ENCODE measurements at places on chromosomes 3 and 15. TPM values are rescaled to one million over a fixed set of nuclear protein-coding genes. Genes with fewer than 3 reads are reported as not detected.

Gene LYSMD2
- 5.1 TPM for polyA plus RNA-seq

Gene CCR8
- polyA plus RNA-seq = not detected

Gene PLA1A
- 6.0 TPM for polyA plus RNA-seq

Gene CCR9
- 0.08 TPM for polyA plus RNA-seq

Gene CPB1
- 0.79 TPM for polyA plus RNA-seq

Gene HDC
- polyA plus RNA-seq = 0.96 TPM

Gene SLC24A5
- 0.30 TPM for polyA plus RNA-seq

Gene ENTPD3
- polyA plus RNA-seq = 2.7 TPM

Gene TRAIP
- 12.5 TPM for polyA plus RNA-seq

Gene PRKAR2A
- 46.9 TPM for polyA plus RNA-seq

Gene FHIT
- 29.9 TPM for polyA plus RNA-seq

Gene IL17RD
- polyA plus RNA-seq = 43.1 TPM

Gene HOMER2
- polyA plus RNA-seq = 35.5 TPM

Gene SERPINI2
- 1.7 TPM for polyA plus RNA-seq

Gene NGRN
- 147 TPM for polyA plus RNA-seq

GRCh38 chr3:195170496-195170895 lies 100.5 kb downstream of the XXYLT1 start:
- DNase-seq = no peak

- DNase-seq = no peak
Observed at GRCh38 chr3:46107682-46108081, 80.4 kb upstream of the XCR1 start.

DNA sequence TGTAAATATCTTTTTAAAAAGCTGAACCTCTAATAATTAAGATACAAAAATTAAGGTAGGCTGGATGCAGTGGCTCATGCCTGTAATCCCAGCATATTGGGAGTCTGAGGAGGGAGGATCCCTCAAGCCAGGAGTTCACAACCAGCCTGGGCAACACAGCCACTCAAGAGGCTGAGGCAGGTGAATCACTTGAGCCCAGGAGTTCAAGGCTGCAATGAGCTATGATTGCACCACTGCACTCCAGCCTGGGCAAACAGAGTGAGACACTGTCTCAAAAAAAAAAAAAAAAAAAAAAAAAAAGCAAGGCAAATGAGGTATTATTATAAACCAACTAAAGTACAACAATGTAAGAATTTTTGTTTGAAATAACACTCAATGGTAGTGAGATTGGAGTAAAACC lies 47.6 kb downstream of the EFHB start:
- DNase-seq = no peak

- no peak for DNase-seq
Observed at GRCh38 chr15:42157981-42158765, 1.7 kb upstream of the PLA2G4F start.

DNA sequence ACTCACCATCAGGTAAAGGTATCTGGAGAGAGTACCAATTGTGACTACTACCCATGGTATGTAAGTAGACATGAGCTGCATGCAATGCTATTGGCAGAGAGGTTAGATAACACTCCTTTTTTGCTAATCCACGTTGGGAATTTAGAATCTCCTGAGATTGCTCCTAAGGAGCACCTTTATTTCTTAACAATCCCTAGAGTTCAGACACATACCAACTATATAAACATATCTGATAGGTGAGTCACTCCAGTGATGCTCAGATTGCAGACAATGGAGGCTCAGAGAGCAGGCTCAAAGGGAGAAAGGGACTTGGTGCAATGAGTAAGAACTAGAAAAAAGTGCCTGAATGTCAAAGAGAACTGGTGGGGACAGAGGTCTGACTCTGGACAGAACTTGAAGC lies 47.0 kb upstream of the LRRFIP2 start:
- DNase-seq = no peak

DNA sequence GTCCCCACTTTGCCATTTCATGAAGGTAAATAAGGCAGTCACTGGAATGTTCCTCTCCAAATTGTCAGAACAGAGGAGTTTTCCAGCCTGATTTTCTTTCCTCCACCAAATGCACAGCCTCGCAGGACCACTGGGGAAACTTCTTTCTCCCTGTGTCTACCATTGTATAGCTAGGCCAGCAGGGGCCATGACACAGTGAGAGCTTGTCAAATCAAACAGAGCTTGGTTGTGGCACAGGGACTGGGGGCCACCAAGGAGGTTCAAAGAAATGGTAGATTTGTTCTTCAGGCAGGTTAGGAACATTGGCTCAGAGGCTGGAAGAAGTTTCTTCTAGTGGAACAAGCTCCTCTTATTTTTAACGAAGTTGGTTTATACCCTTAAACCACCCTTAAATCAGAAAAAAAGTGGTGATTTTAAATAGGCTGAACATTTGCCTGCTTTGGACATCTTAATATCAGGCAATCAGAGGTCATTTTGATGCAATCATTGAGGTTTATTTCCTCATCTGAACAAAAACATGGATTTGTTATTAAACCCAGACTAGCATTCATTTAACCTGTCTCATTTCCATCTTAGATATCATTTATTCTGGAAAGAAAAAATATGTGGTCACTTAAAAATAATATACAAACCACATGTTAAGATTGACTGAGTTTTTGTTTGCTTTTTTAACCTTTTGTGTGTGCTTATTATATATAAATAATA lies 105.6 kb downstream of the GTPBP8 start:
- no peak for DNase-seq

DNA sequence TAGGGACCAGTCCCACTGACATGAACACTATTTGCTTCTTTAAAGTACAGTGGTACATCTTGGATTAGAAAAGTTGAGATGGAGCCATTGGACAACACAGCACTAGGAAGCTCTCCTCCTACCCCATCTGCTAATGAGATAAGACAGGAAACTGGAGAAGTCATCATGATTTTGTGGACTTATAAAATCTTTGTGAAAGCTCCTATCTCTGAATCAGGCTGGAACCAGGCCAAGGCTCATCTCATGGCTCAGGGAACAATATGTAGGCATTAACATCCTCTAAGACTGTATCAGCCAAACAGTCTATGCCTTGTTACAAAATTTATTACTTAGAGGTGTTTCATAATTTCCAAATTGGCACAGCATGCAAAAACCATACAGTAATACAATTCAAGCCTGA lies 84.1 kb downstream of the BOC start:
- DNase-seq = no peak

GRCh38 chr15:39296955-39297354 lies 283.9 kb upstream of the THBS1 start:
- DNase-seq = no peak

GRCh38 chr15:51267051-51267702 lies 71.2 kb downstream of the CYP19A1 start:
- no peak for DNase-seq

DNA sequence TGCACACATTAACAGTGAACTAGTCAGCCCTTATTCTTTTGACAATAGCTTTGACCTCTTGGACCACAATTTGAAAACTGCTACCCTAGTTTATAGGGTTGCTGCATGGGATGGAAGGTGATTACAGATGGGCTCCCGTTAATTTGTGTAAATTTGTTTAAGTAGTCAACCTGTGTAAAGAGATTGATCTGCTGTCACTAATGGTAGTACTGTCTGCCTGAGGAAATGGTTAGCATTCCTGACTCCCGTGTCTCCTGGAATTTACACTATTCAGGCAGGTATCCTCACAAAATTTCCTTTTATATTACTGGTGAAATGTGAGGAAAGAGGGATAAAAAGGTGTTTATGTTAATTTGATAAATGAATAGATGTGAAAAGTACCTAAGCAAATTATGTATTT lies 15.3 kb upstream of the EBLN2 start:
- DNase-seq = no peak

DNA sequence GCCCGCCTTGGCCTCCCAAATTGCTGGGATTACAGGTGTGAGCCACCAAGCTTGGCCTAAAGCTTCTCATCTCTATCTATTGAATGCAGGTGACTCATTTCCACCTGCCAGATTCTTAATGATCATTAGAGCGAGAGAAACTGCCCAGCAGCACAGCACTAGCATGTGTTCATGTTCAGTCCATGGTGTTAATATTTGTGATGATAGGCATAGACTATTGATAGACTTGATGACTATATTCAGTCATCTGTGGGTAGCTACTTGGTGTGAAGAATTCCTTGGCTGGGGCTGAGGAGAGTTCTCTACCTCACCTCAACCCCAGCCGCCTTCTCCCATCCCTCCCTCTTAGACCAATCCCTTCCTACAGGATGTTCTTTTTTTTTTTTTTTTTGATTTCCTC lies 60.0 kb downstream of the ST6GAL1 start:
- no peak for DNase-seq

DNA sequence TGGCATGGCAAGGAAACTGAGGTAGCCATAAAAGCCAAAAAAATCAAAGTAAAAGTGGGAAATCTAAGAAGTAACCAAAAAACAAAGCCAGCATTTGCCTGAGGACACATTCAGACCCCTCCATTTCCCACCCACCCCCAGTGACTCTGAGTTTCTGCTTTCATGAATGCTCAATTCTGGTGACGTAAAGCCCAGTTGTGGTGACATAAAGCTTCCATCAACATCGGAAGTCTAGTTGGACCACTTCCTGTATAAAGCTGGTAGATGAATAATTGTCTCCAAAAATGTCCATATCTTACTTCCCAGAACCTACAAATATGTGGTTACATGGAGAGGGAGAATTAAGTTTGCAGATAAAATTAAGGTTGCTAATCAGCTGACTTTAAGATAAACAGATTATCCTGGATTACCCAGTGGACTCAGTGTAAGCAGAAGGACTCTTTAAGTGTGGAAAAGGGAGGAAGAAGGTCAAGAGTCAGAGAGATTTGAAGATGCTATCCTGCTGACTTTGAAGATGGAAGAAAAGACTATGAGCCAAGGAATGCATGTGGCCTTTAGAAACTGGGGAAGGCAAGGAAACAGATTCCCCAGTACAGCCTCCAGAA lies 62.0 kb upstream of the ST3GAL6 start:
- DNase-seq = no peak

GRCh38 chr3:123447749-123448517 lies 957 bp downstream of the ADCY5 start:
- no peak for DNase-seq

GRCh38 chr15:101497484-101498034 lies 8.1 kb upstream of the PCSK6 start:
- no peak for DNase-seq

DNA sequence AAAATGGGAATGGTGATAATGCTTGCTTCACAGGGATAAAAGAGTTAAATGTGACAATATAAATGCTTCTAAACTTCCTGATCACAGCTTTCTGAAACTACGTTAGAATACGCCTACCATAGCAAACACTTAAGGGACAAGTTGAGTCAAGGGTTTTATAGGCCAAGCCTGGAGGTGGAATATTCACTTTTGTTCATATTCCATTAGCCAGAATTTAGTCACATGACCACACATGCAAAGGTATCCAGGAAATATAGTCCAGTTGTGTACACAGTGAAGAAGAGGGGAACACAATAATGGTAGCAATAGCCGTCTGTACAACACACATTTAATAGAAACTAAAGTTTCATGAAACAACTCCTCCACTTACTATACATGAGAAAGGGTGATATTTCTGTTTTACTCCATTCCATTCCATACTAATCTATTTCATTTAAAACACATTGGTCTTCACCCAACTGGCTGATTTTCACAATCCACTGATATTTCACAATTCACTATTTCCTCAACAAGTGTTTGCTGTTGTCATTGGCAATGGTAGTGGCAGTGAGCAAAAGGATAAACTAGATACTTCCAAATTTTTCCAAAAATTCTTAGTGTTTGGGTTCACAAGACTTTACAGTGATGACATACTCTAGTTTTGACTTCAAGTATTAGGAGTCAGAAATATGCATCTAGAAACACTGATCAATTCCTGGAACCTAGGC lies 270.9 kb downstream of the ERC2 start:
- DNase-seq = no peak

DNA sequence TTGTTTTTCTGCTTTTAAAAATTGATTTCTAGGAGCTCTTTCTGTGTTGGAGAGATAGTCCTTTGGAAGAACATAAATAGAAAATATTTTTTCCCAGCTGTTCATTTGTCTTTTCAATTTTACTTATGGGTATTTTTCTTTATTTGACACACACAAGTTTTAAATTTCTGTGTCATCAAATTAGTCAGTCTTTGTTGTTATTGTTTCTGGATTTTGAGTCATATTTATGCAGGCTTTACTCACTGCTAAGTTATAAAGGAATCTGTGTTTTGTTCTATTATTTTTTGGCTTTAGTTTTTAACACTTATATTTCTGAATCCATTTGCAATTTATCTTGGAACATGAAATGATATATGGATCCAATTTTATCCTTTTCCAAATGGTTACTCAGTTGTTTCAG lies 5.9 kb upstream of the GHSR start:
- DNase-seq = no peak

GRCh38 chr3:49164983-49165720 lies 979 bp downstream of the CCDC71 start:
- DNase-seq = no peak

GRCh38 chr15:74783808-74784175 lies 1.9 kb downstream of the CSK start:
- DNase-seq = no peak

DNA sequence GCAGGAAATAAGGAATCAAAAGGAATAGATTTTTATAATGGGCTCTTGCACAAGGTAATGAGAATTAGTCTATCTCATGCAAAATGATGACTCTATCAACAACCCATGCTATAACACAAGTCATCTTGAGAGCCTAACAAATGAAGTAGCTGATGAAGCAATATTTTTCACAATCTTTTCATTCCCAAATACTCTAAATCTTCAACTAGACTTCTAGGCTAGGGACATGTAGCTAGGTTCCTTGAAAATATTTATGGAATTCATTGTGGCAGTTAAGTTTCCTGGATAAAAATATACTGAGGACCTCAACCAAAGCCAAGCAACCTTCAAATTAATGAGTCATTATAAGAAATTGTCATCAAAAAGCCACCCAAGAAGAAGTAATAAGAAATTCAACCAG lies 55.4 kb downstream of the DCBLD2 start:
- no peak for DNase-seq

GRCh38 chr3:145904138-145904537 lies 256.8 kb downstream of the PLOD2 start:
- no peak for DNase-seq

- DNase-seq = no peak
Observed at GRCh38 chr3:50238549-50239026, 2.6 kb downstream of the GNAI2 start.

DNA sequence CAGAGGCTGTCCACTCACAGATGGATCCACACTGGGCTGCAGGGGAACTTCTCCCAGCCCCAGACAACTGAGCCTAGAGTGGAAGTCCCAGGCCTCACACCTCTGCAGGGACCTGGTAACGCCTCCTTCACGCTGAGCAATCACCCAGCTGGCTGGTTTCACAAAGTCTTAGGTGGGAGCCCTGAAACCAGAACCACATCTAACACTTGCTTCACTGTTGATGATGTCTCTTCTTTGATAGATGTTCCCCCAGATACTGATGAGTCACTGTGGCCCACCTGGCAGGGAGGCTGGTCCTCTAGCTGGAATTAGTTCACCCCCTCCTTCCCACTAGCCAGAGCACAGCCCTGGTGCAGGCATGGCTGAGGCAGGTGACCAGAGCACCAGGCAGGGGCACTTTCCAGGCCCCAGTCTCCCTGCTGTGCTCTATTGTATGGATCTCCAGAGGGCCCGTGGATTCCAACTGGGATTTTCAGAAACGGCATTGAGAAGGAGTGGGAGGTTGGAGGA lies 33.5 kb downstream of the MYL3 start:
- DNase-seq = no peak

GRCh38 chr3:42117175-42118008 lies 26.2 kb downstream of the TRAK1 start:
- DNase-seq = no peak

All from left renal cortex interstitium (tissue), 4 donors.